ENCODE measurements at places on chromosomes 7 and 10. TPM values are rescaled to one million over a fixed set of nuclear protein-coding genes. Genes with fewer than 3 reads are reported as not detected.

GRCh38 chr10:43648095-43648397 lies 635 bp downstream of the ZNF32 start:
- no peak for DNase-seq

DNA sequence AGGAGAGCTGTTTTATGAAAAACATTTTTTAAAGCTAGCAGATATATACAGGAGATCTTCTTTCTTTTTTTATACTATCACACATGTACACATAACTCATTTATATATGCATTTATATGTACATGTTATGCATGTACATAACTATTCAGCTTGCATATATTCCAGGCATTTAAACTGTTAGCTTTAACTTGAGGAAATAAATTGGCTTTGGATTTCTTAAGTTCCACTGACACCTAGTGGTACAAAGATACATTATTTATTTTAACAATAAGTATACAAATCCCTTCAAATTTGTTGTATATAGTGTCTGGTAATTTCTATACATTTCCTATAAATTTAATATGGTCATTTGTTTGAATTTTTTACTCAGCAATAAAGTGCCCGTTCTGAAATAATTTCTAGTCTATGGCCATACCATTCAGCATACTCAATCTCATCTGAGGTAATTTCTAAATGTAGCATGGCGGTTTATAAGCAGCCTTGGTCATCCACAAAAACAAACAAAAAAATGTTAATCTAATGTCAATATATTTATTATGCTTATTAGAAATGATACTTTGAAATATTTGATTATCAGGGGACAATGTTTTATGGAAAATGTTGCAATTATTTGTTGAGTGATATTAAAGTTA lies 11.6 kb downstream of the ZDHHC6 start:
- DNase-seq: no peak

GRCh38 chr10:58588673-58589265 lies 76.1 kb downstream of the BICC1 start:
- no peak for DNase-seq

The NRAP gene
- total RNA-seq: not detected

Data from ascending aorta (tissue), 2 donors.